ENCODE measurements at places on chromosomes 3 and 15.

GRCh38 chr3:135426508-135426907 lies 539.0 kb upstream of the PPP2R3A start:
- DNase-seq: no peak

DNA sequence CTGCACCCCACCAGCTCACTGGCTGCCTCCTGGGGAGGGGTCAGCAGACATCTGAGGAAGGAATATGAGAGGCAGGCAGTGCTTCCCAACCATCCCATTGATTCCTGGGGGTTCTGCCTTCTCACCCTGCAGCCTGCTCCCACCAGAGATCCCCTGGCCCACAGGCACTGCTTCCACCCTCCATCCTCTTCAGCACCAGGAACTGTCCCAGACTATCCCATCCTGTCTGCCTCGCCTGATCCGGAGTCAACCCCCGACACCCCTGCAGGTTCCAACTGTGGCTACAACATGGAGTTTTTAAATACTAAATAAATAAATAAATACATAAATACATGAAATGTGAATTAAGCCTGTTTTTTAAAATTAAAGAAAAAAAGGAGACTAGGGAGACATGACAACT lies 43.6 kb downstream of the CACNA2D2 start:
- no peak for DNase-seq

- DNase-seq: no peak
Measured at GRCh38 chr3:194475978-194476377, 10.8 kb downstream of the ATP13A3 start.

DNA sequence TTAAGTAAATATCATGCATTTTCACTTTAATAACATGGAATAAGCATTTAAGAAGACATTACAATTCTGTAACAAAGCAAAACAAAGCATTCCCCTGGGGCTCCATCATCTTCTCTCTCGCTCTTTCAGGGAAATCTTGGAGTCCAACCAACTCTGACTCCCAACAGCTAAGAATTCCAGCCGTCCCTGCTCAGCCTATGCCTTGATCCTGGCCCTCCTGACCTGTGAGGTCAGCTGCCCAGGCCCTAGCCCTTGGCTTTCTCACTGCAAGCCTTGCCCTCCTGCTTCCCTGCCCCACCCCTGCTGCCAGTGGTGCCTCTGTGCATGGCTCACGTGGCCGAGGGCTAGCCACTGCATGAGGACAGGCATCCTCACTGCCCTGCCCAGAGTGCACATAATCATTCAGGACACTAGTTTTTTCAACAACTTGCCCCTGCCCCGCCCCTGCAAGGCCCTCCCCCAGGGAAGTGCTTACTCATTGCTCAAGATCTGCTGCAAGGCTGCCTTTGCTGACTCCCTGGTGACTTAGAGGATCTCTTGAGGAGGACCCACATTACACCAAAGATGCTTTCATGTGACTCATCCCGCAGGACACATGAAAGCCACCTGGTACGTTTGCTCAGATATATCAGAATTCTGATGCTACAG lies 37.6 kb downstream of the MTMR10 start:
- DNase-seq: no peak

DNA sequence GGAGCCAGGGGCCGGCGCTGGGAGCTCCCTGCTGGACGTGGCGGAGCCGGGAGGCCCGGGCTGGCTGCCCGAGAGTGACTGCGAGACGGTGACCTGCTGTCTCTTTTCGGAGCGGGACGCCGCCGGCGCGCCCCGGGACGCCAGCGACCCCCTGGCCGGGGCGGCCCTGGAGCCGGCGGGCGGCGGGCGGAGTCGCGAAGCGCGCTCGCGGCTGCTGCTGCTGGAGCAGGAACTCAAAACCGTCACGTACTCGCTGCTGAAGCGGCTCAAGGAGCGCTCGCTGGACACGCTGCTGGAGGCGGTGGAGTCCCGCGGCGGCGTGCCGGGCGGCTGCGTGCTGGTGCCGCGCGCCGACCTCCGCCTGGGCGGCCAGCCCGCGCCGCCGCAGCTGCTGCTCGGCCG lies 1.5 kb downstream of the SMAD6 start:
- no peak for DNase-seq

DNA sequence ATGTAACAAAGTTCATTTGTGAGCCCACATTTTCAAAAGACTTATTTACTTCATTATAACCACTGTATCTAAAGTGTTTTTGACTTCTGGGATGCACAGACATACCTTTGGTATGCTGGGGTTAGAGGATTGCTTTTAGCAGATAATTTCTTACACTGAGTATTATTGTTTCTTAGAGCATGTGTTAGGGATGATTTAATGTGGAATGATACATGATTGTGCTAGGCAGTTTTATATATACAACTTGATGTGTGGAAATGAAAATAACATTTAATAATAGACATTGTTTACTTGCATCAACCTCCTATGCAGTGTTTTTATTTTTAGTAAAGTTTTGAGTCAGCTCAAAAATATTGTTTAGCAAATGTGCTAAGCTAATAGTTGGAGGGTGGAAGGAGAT lies 3.4 kb downstream of the KIF23 start:
- DNase-seq: no peak

- no peak for DNase-seq
Measured at GRCh38 chr3:126507886-126508285, 9.7 kb downstream of the UROC1 start.

DNA sequence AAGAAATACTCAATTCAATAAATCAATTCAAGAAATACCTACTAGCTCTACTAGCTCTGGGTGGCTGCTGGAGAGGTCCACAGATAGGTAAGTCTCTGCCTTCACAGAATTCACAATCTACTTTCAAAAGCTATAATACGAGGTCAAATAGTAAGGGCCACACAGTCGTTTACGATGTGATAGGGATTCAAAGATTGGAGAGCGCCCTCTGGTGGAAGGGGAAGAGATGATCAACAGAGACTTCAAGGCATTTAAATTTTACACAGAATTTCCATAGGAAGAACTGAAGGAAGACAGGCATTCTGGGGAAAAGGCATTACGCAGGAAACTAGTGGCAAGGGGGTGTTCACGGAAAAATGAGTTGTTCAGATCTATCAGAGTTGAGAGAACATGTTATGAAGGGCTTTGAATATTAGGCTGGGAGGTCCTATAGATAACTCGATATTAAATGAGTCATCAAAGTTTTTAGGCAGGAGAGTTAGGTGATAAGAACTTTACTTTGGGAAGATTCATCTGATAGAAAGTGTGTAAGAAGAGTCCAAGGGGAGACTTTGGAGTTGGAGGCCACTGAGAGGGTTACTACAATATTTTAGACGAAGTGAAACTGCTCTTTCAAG lies 128.8 kb downstream of the FRMD5 start:
- DNase-seq: peak; percentile 72
